ENCODE measurements at places on chromosomes 11 and 22.

DNA sequence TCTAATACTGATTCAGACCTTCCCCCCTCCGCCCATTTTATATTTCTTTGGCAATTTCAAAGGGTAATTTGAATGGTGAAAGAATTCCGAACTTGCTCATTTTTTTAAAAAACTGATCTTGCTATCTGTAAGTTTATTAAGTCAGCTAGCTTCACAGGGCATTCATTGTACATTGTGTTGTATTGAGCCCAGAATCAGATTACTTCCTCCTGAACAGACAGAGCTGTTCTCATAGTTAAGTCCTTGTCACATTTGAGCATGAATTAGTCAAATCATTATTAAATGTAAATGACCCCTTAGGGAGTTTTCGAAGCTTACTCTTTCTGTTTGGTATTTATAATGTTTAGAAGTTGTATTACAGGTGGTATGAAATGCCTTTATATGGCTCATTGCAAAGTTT, 34.4 kb downstream of the CYP2R1 start:
- no peak for DNase-seq

- no peak for DNase-seq
Measured at GRCh38 chr11:18704698-18705097, 6.1 kb downstream of the TMEM86A start.

- peak; percentile 81 for DNase-seq
Measured at GRCh38 chr22:22235558-22235957, 9.0 kb upstream of the VPREB1 start.

DNA sequence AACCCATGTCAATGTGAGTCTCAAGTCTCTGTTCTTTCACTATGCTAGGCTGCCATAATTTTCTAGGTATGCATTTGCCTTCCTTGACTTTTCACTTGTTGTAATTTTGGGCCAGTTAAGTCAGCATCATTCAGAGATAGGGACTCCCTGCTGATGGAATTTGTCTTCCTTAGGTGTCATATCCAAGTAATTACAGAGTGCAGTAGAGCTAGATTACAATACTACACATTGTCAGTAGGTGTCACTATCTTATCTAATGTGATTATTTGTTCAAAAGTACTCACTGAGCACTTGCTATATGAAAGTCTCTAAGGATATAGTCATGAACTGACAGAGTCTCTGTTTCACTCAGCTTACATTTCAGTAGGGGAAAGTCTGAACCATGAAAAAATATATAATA, 25.0 kb upstream of the SYN3 start:
- no peak for DNase-seq

DNA sequence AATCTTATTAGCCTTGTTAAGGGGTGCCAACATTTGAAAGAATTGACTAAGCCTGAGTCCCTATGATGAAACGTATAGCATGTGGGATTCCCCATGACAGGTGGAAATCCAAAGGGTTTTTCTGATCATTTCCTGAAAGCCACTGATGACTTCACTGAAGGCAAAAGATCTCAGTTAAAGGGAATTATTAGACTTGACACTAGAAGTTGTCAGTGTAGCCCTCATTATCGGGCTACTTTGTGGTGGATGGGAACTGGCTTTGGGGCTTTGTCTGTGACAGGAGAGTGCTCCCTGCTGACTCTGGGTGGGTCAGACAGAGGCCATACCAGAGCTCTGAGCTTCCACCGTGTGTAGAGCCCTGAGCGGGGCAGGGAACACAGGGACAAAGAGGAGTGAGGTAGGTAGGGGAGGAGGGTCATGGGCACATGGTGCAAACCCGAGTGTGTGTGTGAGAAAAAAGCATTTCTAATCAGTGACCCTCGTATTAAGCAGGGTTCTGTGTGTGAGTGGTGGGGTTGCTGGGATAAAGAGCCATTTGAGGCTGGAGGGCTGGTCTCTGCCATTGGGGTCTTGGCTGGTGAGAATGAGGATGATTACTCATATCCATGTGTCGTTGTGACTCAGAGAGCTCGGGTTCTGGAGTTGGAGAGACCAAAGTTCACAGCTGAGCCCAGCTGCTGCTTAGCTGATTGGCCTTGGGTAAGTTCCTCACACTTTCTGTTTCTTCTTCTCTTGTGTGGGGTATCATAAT, 101.1 kb downstream of the GRIK4 start:
- peak; percentile 36 for DNase-seq

GRCh38 chr11:124752471-124753102, 532 bp upstream of the VSIG2 start:
- DNase-seq = no peak

DNA sequence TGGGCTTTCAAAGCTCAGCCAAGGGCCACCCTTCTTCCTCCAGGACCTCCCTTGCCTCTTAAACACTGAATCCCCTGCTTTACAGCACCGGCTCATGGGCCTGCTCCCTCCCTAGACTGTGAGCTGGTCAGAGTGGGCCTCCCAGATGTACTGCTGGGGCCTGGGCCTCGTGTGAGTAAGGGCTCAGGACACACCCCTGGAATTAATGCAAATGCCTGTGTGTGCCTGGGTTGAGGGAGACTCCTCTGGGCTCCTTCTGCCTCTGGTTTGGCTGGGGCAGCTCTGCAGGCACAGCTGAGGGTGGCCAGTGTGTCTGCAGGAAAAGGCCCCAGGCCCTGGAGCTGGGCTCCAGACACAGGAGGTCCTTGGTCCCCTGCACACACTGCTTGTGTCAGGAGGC, 24.2 kb downstream of the ALX4 start:
- DNase-seq = no peak

GRCh38 chr11:1088927-1089737, 14.5 kb downstream of the MUC2 start:
- DNase-seq = no peak

GRCh38 chr11:133516845-133517244, 15.5 kb downstream of the OPCML start:
- no peak for DNase-seq

GRCh38 chr11:118605116-118605867, 2.1 kb upstream of the PHLDB1 start:
- DNase-seq = no peak

DNA sequence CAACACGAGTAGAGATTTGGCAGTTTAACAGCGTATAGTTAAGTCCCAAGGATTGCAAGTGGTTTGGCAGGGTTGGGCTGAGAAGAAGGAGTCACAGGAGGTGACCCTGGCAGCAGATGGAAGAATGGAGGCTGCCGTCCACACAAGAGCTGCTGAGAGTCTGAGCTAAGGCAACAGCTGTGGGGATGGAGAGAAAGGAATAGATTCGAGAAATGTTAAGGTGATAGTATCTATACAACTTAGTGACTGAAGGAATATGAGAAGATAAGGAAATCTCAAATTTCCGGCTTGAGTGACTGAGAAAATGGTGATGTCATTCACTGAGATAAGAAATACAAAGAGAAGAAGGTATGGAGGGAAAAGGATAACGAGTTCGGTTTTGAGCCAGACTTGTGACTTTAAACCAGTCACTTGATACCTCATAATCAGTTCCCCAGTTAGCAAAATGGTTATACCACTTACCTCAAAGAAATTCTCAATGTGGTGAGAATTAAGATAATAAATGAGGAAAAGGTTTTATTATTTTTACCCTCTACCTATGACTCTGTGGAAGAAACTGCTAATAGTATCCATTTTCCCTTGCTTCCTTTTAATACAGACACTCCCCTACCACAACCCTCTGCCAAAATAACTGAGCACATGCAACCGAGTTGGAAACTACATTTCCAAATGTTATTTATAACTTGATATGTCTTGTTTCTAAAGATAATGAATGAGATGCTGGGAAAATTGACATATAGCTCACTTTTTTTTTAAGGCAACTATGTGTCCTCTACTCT, 30.7 kb downstream of the FAM168A start:
- DNase-seq = no peak

DNA sequence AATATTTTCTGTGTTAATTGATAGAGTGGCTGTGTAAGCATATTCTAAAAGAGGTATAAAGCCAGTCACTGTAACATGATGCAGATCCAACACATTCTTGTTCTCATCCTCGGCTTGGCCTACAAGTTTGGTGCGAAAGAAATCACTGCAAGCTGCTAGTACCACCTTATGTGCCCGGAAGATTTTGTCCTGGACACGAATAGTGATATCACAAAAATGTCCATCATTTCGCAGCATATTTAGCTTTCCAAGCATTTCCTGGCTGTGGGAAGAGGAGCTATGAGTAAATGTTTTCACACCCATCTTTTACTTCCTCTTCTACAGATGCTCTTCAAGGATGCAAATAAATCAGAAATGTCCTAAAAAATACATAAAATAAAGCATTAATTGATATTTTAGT, 53.1 kb downstream of the ZBTB44 start:
- DNase-seq = no peak

- DNase-seq = no peak
Measured at GRCh38 chr11:7332962-7333361, 81.3 kb downstream of the SYT9 start.

GRCh38 chr11:104934594-104934993, 33.8 kb downstream of the CASP4 start:
- no peak for DNase-seq
